ELR (cell line): ENCODE measurements at places on chromosomes 3 and 15.

DNA sequence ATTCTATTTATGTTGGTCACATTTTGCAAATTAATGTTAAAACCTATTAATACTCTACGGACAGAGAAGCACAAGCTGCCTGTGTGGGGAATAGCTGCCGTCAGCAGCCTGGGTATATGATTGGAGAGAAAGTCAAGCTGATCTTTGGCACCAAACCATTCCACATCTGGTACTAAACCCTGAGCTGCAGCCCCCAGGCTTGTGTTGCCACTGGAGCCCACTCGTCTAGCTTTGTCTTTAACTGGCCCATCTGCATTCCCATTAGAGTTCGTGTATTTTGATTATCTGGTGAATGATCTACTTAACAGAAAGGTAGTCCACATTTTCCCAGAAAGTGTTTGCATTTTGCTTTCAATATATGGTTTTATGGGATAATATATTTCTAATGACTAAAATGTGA lies 5.4 kb downstream of the NDUFB4 start:
- DNase-seq: no peak

GRCh38 chr3:111769992-111770352 lies 89.1 kb upstream of the PHLDB2 start:
- DNase-seq: no peak

DNA sequence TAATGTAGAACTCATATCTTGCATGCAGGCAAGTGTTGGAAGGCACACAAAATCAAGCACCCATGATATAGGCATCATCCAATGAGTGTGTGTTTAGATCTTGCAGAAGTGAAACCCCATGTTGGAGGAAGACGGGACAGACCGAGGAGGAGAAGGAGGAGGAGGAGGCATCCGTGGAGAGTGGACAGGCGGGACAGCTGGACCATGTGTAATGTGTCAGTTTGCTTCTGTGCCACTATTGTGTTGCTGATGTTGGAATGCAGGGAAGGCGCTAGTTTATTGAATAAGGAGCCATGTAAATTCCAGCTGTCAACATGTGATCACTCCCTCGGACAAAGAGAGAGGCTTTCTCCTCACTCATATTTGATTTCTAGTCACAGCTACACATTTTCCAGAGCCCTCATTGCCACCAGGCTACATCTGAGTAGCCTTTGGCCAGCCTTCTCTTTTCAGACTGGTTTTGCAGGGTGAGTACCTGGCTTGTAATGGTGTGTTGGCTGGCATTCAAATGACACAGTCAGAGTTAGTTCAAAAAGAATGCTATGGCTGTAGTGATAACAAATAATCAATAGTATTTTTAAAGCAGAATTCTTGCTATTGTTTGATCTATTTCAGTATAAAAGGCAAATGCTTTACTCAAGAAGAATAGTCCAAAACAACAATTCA lies 1037.6 kb upstream of the NR2F2 start:
- DNase-seq: no peak

DNA sequence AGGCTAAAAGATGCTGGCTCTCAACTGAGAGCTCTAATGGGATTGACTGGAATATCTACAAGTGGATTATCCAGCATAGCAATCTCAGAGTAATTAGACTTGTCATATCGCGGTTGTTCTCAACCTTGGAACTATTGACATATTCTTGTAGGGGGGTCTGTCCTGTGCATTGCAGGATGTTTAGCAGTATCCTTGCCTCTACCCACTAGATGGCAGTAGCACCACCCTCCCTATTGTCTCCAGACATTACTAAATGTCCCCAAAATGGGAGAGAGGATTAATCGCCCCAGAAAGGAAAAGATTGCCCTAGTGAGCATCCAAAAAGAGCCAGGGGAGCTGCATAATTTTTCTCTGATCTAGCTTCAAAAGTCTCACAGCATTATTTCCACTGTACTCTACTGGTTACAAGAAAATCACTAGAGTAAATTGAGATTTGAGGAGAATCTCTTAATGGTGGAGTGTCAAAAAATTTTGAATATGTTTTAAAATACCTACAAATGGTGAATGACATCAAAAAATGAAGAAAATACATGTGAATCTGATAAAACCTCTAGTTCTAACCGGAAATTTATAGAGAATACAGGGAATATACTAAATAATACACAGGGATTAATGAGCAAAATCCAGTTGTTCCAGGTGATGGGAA lies 388.2 kb upstream of the AGTR1 start:
- DNase-seq: peak; percentile 76

- peak; percentile 85 for DNase-seq
Observed at GRCh38 chr3:53140847-53141845, 10.9 kb upstream of the RFT1 start.

GRCh38 chr3:11480663-11481298 lies 162.9 kb downstream of the VGLL4 start:
- no peak for DNase-seq

DNA sequence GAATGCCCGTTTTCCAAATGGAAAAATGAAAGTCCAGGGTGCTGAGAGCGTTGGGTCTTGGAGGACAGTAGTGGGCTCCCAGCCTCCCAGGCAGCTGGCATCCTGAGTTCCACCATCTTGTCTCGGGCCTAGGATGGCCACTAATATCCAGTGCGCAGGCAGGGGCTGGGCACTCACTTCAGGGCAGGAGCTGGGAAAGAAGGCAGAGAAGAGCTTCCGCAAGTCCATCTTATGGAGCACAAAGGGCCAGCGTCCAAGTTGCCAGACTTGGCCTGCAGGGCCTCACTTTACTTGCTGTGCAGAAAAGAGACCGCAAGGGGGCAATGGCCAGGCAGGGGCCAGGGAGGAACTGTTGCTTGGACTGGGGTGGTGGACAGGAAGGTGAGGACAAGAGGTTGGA lies 46.1 kb downstream of the IQSEC1 start:
- DNase-seq: no peak

- no peak for DNase-seq
Observed at GRCh38 chr3:150681057-150681456, 22.7 kb downstream of the ERICH6 start.

- DNase-seq: no peak
Observed at GRCh38 chr3:55297245-55297644, 189.9 kb downstream of the WNT5A start.

- DNase-seq: no peak
Observed at GRCh38 chr15:64429448-64429847, 30.9 kb upstream of the ZNF609 start.

GRCh38 chr3:145716519-145716918 lies 444.5 kb downstream of the PLOD2 start:
- no peak for DNase-seq

- no peak for DNase-seq
Observed at GRCh38 chr15:69098771-69099170, 61.7 kb upstream of the GLCE start.

- DNase-seq: no peak
Observed at GRCh38 chr15:28963711-28964081, 77.9 kb downstream of the APBA2 start.

- no peak for DNase-seq
Observed at GRCh38 chr3:96466441-96466840, 348.0 kb upstream of the EPHA6 start.

- peak; percentile 73 for DNase-seq
Observed at GRCh38 chr3:33074217-33075067, 22.5 kb downstream of the GLB1 start.

GRCh38 chr15:70698836-70699390 lies 64.4 kb downstream of the UACA start:
- DNase-seq: no peak

- peak; percentile 27 for DNase-seq
Observed at GRCh38 chr15:56794165-56794552, 60.9 kb upstream of the ZNF280D start.

DNA sequence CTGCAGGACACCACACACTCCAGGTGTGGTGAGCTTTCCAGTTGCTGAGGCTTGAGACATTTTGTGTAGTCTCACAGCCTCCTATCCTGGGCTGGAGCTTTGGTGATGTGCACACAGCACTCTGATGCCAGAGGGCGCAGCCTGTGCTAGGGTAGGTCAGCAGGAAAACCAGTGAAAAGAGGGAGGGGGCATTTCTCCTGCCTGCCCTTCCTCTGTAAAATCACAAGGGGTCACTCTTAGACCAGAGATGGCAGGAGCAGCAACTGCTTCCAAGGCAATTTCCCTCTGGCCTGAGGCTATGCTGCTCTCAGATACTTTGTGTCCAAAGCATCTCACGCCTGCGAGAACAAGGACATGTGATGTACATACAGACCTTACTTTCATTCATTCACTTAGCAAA lies 16.5 kb upstream of the MUSTN1 start:
- peak; percentile 64 for DNase-seq

GRCh38 chr3:182258538-182259177 lies 534.6 kb upstream of the ATP11B start:
- DNase-seq: peak; percentile 21

DNA sequence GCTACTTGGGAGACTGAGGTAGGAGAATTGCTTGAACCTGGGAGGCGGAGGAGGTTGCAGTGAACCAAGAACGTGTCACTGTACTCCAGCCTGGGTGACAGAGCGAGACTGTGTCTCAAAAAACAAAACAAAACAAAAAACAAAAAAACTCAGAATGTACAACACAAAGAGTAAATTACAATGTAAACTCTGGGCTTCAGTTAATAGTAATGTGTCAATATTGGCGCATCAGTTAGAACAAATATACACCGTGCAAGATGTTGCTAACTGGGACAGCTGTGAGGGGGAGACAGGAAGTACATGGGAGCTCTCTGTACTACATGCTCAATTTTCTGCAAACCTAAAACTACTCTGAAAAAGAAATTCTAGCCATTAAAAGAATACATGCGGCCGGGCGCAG lies 23.5 kb upstream of the TRPM1 start:
- DNase-seq: no peak

GRCh38 chr3:13016083-13016720 lies 57.0 kb downstream of the IQSEC1 start:
- no peak for DNase-seq

GRCh38 chr3:129266651-129267050 lies 12.0 kb upstream of the HMCES start:
- no peak for DNase-seq

- peak; percentile 65 for DNase-seq
Observed at GRCh38 chr15:85831415-85832113, 36.8 kb upstream of the KLHL25 start.

GRCh38 chr3:112568642-112569041 lies 6.8 kb downstream of the SLC35A5 start:
- DNase-seq: peak; percentile 42

GRCh38 chr3:41933154-41933676 lies 28.7 kb downstream of the ULK4 start:
- peak; percentile 51 for DNase-seq

- DNase-seq: no peak
Observed at GRCh38 chr3:174413062-174413912, 445.8 kb upstream of the NAALADL2 start.

DNA sequence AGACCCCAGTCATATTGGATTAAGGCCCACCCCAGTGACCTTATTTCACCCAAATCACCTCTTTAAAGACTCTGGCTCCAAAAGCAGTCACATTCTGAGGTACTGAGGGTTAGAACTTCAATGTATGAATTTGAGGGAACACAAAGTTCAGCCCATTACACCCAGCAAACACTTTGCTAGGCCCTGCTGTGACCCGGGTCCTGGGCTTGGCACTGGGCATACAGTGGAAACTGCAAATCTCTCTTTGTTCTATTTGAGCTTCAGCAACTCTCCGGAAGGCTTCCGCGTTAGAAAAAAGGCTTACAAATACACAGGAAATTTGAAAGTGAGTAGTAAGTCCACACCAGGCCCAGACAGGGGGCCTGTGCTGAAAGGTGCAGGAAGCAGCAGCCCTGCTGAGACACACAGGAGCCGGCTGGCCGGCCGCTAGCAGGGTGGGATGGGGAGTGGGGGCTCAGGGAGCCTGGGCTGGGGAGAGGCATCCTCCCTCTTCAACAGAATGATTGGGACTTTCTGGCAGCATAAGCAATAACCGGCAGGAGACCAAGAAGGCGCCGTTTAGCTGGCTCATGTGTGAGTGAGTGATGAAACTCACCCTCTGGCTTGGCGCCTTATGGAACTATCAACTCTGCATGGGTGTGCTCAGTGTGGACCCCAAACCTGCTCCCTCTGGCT lies 13.0 kb downstream of the LIPC start:
- DNase-seq: no peak

DNA sequence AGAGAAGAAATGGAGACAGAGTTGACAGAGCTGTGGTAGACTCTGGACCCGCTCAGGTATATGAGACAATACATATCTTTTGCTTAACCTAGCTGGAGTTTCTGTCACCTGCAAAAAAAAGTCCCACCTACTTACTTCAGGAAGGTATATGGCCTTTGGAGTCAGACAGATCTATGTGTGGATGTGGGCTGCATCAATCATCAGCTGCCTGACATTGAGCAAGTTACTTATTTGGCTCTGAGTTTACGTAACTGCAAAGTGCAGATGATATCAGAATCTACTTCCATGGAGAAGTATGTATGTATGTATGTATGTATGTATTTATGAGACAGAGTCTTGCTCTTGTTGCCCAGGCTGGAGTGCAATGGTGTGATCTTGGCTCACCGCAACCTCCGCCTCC lies 124.3 kb downstream of the MYLK start:
- no peak for DNase-seq

- DNase-seq: no peak
Observed at GRCh38 chr3:32222950-32223349, 15.5 kb upstream of the CMTM8 start.

GRCh38 chr15:31544361-31544760 lies 217.7 kb downstream of the KLF13 start:
- no peak for DNase-seq

DNA sequence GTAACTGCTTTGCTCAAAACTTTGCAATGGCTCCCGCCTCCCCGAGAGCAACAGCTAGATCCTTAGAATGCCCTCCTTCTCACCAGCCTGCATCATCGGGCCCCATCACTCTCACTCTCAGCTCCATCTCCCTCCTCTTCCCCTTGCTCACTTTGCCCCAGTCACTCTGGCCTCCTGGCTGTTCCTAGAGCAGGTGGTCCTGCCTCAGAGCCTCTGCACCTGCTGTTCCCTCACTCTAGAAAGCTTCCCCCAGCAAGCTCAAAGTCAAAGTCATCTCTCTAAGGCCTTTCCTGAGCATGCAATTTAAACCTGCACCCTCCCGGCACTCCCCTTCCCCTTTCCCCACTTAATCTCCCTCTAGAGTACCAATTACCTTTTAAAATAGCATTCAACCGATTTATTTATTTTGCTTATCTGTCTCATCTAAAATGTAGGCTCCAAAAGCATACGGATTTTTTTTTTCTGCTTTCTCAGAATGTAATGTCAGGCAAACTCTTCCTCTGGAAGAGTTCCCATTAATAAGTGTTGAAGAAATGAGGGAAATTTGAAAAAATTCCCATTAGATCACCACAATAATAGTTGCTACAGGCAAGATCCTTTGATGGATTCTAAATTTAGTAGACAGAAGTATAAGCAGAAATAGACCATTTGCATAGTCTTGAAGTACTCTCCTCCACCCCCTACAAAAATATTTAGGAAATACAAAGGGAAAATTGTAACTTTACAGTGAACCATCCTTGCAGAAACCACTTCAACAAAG lies 15.9 kb upstream of the HES1 start:
- no peak for DNase-seq
